ENCODE measurements at places on chromosomes 6 and 20.
A peak's percentile ranks its signal among the peaks of the same experiment; 100 is the strongest.

GRCh38 chr20:43863821-43864544 is 50.7 kb upstream of the TOX2 start:
- no peak for DNase-seq

GRCh38 chr6:33008944-33009861 is at the start of gene HLA-DOA:
Gene HLA-DOA (minus strand): TSS chr6:33009591.
- DNase-seq: no peak

GRCh38 chr6:134902074-134902861 is 47.6 kb downstream of the ALDH8A1 start:
- DNase-seq: no peak

GRCh38 chr20:10667560-10668167 is 6.1 kb downstream of the JAG1 start:
- no peak for DNase-seq

DNA sequence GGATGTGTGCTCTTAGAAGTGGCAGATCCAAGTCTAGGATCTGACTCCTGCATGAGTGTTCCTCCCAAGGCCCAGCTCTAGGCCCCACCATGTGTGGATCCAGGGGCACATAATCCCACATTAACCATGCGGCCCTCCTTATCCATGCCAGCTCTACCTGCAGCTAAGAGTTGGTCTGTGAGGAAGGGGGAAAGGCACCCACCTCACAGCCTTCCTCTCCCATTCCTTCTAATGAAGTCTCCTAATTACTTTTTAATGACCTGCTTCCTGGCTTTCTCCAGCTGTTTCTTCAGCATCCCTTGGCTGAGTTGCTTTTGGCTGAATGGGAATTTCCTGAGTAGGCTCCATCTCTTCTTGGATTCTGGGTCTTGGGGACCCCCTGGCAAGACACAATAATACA is 52.2 kb downstream of the NPEPL1 start:
- no peak for DNase-seq

- no peak for DNase-seq
Measured at GRCh38 chr20:48986899-48987298, 59.2 kb upstream of the CSE1L start.

DNA sequence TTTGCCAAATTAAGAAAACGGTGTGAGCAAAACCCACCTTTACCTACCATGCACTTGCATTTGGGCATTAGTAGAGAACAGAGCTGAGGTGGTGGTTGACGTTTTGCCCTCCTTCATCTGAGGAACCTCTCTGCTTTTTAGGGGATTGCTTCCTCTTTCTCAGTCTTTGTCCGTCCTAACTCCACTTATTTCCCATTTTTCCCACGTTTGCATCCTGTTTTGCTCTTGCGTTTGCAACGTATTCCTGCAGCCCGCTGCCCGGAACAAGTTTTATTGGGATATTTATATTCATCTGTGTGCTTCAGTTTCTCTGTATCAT is 374 bp upstream of the SERINC1 start:
- no peak for DNase-seq

- DNase-seq: no peak
Measured at GRCh38 chr6:74946961-74947360, 258.9 kb downstream of the COL12A1 start.

DNA sequence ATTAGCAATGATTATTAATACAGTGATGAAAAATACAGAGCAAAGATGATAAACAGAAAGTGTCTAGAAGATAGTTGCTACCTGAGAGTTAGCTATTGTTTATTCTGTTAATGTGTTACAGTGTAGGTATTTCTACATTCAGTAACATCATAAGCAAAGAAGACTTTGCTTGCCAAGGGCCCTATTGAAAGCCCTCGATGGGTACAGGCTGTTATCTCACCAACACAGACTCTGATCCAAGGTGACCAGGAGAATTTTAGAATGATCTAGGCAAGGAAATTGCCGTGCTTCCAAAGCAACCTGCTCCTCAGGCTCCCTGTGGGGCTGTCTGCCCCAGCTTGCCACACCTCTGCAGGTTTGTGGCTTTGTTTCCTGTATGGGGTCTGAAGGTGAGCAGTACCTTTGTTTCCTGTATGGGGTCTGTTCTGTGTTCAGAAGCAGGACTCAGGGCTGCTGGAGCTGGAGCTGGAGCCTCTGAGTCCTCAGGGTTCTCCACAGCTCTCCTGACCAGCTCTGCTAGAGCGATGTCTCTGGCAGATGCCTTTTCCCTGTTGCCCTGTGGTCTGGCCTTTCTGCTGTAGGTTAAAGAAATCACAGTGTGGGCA is 32.5 kb downstream of the PHACTR3 start:
- DNase-seq: no peak

DNA sequence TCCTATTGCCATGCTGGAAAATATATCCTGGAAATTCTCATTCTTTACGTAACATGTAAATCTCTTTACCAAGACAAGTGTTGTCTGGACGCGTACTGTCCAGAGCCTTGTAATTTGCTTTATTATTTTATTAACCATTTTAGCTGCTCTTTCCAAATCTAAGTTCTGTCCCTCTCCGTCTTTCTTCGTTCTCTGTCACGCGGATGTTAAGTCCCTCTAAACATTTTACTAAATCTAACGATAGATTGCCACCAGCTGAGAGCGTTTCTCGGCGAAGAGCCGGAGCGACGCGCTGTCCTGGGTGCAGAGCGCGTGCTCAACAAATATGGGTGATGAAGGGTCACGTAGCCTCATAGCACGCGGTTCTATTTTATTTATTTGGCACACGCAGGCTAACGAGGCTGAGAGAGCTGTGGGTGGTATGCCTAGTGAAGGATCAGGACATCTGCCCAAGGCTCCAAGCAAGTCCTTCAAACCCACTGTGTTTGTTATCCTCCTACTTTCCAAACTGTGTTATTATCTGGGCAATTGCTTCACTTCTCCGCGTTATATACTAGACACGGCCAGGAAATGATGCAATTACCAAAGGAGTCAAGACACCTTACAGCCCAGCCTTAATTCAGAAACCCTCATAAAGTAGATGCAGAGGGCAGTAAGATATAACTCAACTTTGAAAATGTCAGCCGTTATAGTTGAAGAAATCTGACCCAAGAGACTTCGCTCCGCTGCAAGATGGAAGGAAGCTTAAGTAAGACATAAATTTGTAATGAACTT is 10.0 kb upstream of the NCOA7 start:
- peak; percentile 47 for DNase-seq

GRCh38 chr20:45592574-45593189 is 13.6 kb upstream of the WFDC8 start:
- no peak for DNase-seq

DNA sequence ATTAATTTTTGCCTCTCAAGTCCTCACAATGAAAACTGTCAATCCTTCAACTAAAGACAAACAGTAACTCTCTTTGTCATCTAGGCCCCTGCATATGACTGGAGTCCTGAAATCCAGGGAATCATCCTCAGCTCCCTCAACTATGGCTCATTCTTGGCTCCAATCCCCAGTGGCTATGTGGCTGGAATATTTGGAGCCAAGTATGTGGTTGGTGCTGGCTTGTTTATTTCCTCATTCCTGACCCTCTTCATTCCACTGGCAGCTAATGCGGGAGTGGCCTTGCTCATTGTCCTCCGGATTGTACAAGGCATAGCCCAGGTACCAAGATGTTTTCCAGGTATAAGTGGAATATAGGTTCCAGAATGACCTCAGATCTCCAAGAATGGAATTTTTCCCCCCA is 15.4 kb downstream of the SLC17A4 start:
- DNase-seq: no peak

DNA sequence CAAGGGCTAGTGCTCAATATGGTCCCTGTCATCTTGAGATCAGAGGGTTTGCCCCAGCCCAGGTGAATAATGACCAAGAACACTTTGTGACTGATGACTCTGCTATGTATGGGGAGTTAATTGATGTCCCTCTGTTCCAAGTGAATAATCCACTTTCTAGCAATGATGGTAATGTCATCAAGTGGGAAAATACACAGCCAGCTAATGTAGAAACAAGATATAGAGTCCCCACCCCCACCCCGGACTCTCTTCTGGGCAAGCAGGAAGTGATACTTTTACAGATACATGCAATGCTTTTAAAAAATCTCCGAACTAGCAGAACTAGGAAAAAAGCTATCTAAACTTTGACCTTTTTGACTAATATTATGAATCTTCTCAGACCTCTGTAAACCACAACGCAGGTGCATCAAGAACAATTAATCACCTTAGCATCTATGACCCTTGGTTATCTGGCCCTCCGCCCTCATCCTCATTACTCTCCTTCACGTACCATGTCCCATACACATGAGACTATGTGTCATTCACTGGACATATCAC is 30.5 kb downstream of the CNR1 start:
- DNase-seq: no peak

DNA sequence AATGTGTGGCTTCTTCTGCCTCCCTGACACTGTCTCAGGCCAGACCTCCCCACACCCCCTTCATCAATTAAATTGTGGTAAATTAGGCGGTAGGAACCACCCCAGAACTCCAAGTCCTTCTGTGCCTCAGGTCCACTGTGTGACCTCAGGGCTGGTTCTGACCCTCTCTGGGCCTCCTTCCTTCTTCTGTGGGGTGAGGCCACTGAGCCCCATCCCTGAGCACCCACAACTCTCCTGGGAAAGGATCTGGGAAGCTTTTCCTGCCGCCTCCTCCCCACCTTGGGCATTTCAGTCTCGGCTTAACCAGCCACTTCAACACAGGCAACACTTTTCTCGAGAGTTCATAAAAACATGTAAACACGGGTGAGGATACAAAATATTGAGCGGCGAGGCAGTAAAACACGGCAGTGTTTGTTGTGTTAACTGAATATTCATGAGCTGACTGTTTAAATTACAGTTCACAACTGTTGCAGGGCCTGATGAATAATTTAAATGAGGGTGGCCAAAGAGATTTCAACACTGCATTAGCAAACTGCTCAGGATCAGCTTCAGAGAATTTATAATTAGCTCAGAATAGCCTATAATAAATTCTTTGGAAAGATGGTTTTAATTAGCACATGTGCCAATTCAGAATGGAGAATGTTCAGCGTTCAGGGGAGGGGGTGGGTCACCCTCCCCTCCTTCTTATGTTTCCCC is 112.1 kb downstream of the TOX2 start:
- no peak for DNase-seq

- no peak for DNase-seq
Measured at GRCh38 chr20:9460518-9460917, 53.9 kb upstream of the LAMP5 start.

DNA sequence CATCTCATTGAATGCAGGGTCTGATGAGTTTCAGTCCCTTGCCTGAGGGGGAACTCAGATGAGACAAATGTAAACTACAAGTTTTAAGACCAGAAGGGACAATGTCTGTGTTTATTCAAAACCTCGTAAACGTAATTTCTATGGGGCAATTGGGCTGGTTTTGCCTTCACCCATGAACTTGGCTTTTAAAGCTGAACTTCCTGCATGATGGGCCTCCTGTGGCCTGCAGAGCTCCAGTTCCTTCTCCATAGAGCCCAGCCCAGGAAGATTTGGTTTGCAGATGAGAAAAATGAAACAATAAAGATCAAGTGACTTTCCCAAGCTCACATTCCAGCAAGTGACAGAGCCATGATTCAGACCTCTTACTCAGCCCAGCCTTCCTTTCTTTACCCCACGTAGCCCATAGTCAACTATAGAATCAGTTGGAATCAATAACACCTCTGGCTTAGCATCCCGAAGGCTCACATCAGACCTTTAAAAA is 612.3 kb downstream of the UTRN start:
- DNase-seq: no peak

- no peak for DNase-seq
Measured at GRCh38 chr6:19712012-19712688, 125.0 kb upstream of the ID4 start.

- no peak for DNase-seq
Measured at GRCh38 chr6:159418997-159419396, 249.8 kb downstream of the FNDC1 start.

- no peak for DNase-seq
Measured at GRCh38 chr20:57769756-57770155, 59.9 kb upstream of the PMEPA1 start.

DNA sequence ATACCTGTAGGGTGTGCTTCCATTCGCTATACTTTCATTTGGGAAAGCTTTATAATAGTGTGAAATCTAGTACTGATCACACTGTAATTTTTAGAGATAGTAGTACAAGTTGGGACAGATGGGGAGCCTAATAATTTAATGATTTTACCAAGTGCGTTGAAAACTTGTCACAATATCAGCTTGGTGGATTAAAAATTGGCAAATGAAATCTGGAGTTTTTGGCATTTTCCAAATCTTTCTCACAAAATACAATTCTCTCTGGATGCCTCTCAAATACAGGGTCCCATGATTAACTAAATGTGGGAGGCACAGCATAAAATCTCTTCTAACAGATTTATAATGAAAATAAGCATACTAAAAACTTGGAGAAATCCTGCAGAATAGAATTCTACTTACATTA is 96.4 kb downstream of the PLCB4 start:
- no peak for DNase-seq

- no peak for DNase-seq
Measured at GRCh38 chr20:34282041-34282440, 21.1 kb downstream of the AHCY start.

DNA sequence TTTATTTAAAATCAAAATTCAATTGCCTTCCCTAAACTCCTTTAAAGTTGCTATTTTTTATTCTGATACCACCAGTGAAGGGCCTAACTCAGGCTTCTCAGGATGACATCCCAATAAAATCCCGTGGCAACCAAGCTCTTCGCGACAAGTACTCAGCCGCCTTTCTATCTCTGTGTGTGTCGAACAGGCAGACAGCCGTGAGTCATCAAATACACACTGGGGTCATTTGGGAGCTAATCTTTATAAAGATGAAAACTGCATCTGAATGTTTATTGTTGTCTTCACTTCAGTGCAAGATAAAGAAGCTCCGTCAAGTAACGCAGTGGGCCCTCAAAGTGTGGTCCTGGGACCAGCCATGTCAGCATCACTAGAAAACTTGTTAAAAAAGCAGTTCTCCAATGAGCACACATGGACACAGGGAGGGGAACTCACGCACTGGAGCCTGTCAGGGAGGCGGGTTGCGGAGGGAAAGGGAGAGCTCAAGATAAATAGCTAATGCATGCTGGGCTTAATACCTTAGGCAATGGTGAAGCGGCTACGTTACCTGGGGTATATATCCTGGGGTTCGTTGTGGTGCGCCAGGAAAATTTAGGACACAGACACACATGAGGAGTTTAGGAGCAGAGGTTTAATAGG is 119.3 kb downstream of the RNF144B start:
- no peak for DNase-seq

GRCh38 chr20:12036142-12036541 is 118.4 kb downstream of the BTBD3 start:
- no peak for DNase-seq

- no peak for DNase-seq
Measured at GRCh38 chr20:5991623-5992441, 41.4 kb downstream of the MCM8 start.

- no peak for DNase-seq
Measured at GRCh38 chr20:41032271-41032670, 3.6 kb downstream of the TOP1 start.

GRCh38 chr6:6331946-6332601 is 11.6 kb upstream of the F13A1 start:
- no peak for DNase-seq

DNA sequence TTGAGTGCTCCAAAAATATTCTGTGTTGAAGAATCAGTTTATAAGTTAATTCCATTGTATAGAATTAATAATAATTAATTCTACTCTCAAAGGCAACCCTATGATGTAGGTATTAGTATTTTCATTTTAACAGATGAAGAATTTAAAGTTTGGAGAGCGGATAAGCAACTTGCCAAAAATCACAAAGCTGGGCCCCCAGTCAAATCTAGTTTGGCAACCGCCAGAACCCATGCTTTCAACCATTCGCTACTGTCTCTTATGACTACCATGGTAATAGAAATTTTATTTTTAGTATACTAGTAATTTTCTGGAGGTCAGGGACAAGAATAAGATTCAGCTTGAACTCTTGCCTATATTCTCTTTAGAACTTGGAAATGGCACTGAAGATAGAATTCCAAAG is 229.8 kb downstream of the IBTK start:
- no peak for DNase-seq

- DNase-seq: no peak
Measured at GRCh38 chr20:53408691-53409446, 184.8 kb downstream of the ZNF217 start.
